ENCODE measurements at places on chromosomes 11 and 22. TPM values are rescaled to one million over a fixed set of nuclear protein-coding genes. Genes with fewer than 3 reads are reported as not detected.
A peak's percentile ranks its signal among the peaks of the same experiment; 100 is the strongest.

DNA sequence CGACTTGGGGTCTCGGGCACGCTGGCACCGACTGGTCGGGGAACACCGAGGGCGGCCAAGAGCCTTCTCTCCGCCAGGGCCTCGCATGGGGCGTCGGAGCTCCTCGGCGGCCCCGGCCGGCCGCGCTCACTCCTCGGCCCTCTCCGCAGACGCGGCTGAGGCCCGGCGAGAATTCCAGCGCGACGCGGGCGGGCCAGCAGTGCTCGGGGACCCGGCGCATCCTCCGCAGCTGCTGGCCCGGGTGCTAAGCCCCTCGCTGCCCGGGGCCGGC, 5.6 kb downstream of the TBX1 start:
- no peak for DNase-seq

DNA sequence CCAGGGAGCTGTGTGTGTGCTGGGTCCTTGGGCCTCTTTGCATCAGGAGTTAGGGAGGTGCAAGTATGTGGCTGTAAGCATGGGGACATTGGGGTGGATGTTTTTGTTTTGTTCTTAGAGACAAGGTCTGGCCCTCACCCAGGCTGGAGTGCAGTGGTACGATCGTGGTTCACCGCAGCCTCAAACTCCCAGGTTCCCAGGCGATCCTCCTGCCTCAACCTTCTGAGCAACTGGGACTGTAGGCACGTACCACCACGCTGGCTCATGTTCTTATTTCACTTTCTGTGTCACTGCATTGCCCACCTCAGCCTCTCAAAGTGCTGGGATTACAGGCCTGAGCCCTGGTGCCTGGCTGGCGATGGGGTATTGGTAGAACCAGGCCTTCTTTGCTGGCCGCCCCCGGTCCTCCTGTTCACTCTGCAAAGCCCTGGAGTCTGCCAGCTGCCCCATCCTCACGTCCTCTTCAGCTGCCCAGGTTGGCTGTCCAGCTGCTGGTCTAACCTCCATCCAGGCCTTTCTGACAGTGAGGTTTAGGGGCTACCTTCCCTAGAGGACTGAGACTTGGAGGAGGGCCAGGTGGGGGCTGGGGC, 851 bp upstream of the GRAMD4 start:
- DNase-seq: peak; percentile 51

DNA sequence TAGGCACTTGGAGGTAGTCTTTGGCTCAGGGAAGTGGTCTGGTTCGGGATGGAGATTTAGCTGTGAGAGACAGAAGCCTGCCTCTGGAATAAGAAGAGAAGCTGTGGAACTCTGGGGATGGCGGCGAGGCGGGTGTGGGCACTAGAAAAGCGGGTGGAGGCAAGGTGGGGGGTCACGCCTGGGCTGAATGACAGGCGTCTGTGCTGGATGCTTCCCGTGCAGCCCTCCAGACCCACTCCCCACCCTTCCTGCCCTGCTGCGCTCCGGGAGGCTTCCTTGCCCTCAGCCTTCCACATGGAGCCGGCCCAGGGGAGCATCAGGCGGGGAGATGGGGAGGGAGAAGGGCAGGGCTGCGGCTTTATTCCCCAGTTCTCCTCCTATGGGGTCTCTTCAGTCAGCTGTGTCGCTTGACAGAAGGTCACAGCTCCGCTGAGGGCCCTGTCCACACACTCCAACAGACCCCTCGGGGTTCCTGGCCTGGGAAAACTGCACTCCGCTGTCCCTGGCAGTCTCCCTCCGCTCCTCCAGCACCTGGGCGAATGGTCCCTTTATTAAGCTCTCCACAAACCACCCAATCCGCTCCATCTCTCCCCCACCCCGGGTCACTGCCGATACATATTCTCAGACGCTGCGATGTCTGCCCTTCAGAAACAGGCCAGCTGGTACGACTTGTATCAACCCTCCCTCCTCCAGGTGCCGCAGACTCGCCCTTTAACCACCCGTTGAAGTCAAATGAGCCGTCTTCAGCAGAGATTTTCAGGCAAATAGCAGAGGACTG, 6.2 kb downstream of the DNAJB13 start:
- DNase-seq: no peak

GRCh38 chr22:43505896-43506295, 94.1 kb downstream of the MPPED1 start:
- DNase-seq: no peak

Gene SAA2
- 0.23 TPM for polyA plus RNA-seq

DNA sequence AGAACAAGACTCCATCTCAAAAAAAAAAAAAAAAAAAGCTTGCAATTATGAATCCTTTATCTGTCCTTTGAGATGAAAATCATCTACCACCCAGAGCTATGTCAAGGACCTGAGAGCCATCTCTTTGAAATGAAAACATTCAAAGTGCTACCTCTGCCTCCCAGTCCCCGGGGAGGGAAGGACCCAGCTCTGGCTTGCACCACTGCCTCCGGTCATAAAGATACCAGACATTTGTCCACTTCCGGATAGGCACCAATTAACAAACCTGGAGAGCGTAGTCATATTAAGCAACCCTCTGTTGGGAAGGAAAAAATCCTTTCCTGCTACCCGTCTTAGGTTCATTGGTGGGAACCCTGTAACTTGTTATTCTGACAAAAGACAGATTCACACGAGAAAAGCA, 98.6 kb downstream of the ARHGAP8 start:
- no peak for DNase-seq

- DNase-seq: peak; percentile 62
Measured at GRCh38 chr11:117547195-117547850, 219.7 kb downstream of the CEP164 start.

- DNase-seq: no peak
Measured at GRCh38 chr11:62985041-62985750, 429 bp upstream of the SLC22A6 start.

Gene OR4P4
- polyA plus RNA-seq: 0.07 TPM

- DNase-seq: no peak
Measured at GRCh38 chr11:82229341-82229740, 504.3 kb downstream of the FAM181B start.

Gene ENTHD1
- not detected for polyA plus RNA-seq

DNA sequence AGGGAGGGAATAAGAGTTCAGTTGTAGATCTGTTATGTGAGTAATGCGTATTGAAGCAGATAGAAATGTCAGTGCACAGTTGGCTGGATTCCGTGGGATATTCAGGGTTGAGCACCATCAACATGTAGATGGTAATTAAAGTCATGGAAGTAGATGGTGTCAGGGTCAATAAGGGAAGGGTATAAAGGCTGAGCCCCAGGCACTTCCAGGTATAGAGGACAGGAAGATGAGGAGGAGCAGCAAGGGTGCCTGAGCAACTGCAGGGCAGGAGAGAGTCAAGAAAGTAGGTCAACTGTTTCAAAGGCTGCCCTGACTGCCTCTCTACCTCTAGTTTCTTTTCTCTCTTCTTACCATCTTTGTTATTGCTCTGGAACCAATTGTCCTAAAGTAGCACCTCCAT, 85.9 kb downstream of the MICAL2 start:
- DNase-seq: no peak

DNA sequence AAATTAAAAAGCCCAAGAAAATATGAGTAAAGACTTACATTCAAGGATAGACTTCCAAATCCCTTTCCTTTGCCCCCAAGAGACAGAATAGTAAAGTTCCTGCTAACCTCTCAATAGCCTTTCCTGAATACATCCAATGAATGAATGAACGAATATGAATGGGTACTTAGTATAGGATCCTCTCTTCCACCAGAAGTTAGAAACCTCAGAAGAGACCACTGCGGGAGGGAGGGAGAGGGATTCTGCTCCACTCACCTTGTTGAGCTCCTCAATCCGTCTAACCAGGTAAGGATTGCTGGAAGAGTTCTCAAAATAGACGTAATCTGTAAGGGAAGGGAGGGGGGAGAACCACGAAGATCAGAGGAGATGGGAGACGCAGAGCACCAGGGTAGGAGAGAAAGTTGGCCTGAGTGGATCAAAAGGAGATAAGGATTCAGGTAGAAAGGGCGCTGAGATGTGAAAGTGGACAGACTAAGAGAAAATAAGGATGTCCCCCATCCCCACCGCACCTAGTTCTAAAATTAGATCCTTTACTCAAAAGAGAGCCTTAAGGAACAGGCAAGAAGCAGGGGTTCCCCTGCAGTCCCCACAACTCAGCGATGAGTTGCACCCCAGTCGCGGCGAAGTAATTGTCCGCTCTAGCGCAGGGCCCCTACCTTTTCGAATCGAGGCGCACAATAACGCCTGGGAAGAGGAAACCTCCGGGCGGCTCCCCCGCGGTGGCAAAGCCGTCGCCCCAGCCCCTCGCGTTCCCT, 1.1 kb downstream of the MTA2 start:
- no peak for DNase-seq

GRCh38 chr11:102530558-102530957, at the start of gene MMP7:
MMP7 (minus strand) TSS chr11:102530747; CDS start chr11:102530700, 47 bp downstream.
- peak; percentile 43 for DNase-seq

Gene TSPAN32
- polyA plus RNA-seq: 4.3 TPM
